Spleen (tissue), 13 donors: ENCODE measurements at places on chromosomes 7 and 10.

DNA sequence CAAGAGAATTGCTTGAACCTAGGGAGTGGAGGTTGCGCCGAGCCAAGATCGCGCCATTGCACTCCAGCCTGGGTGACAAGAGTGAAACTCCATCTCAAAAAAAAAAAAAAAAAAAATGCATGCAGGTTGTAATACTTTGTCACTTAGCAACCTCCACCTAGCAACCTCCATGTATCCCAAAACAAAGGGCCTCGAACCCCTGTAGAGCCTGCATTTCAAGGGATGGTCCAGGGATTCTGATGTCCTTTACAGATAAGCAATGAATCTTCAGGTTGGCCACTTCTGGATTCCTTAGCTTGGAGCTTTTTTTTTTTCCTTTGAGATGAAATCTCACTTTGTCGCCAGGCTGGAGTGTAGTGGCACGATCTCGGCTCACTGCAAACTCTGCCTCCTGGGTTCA lies 1211.0 kb downstream of the TYW1 start:
- no peak for DNase-seq

GRCh38 chr7:4882169-4883032 lies 1.1 kb downstream of the RADIL start:
- DNase-seq, result no peak

DNA sequence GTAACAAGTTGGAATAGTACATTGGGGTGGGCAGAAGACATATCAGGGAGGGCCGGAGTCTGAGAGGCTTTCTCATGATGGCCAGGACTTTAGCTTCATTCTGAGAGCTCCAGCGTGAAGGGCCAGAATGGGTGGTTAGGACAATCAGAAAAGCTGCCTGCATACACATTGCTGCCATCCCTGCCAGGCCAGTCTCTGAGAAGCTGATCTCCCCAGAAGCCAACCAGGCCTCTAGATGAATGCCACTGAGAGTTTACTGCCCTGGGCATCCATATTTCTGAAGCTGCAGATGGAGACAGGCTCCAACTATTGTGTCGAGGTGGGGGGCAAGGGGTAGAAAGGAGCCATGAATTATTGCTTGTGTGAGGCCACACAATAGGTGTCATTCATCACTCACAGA lies 32.0 kb upstream of the ARHGAP22 start:
- DNase-seq, result no peak

DNA sequence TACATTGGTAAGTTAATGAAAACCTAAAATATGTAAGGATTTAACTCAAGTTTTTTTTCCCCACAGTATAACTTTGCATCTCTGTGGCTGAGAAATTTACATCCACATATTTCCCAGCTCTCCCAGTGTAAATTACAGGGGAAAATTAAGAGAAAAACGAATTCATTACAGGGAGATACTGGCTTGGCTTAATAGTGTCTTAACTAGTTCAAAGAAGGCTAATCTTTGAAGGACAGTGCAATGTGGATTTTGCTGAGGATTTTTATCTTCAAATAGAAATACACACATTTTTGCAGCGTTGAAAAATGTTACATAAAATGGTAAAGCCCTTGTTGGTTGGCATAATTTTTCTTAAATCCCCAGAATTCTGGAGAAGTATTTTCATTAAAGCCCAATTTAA lies 1.5 kb downstream of the CBX3 start:
- DNase-seq, result no peak

DNA sequence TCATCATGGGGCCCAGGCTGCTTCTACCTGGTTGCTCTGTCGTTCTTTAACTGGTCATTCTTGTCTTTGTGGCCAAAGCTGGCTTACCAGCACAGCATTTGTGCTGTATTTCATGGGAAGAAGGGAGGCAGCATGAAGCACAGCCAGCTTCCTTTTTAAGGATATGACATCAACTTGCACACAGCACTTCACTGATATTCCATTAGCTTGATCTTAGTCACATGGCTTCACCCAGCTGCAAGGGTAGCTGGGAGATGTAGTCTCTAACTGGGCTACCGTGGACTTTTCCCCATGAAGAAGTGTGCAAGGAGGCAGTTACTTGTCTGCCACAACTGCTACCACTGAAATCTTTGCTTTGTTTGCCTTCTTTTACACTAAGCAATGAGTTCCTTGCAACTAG lies 525.2 kb downstream of the LRMDA start:
- no peak for DNase-seq

DNA sequence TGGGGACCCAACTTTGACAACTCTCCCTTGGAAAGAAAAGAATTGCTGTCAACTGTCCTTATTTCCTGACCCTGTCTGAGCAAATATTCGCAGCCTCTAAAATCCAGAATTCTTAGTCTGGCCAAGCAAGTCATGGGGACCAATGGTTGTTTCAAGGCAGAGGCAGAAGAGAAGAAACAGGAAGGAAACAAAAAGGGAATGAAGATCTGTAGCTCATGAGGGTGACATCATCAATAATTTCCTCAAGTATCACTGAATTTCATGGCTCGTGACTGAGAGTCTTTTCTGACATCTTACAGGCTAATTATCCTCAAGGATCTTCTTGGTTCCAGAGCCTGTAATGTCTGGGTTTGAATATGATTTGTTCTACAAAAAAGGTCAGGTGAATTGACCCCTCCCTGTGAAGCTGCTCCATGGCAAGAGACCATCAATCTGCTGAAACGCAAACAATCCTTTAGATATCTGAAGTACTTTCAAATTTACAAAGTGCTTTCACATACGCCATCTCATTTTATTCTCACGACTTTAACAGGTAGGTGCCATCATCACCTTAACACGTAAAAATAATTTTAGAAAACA lies 5.8 kb downstream of the CDK6 start:
- DNase-seq, result no peak
